ENCODE measurements at places on chromosomes 13 and 19.

GRCh38 chr13:72368031-72368430 is 359.4 kb downstream of the MZT1 start:
- no peak for DNase-seq

DNA sequence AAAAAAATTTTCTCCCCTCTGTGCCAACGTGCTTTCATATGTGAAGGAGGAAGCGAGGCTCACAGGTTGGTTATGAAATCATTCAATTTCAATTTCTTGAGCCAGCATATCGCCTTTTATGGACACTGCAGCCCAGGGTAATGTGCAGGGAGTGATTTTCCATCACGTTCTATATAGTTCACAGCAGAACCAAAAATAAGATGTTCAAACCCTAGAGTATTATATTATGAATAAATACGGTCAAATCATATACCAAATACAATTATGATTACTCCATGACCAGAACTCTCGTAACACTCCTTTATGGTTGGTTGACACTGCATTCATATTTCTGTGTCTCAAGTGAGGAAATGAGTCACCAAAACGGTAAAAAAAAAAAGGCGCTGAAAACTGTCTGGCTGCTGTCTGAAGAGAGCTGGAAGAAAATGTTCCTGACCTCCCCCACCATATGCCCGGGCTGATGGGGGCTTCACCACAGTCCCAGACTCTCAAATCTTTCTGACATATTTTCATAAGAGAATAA is 75.8 kb upstream of the UBAC2 start:
- no peak for DNase-seq

GRCh38 chr13:106297283-106297682 is 238.2 kb downstream of the EFNB2 start:
- DNase-seq = no peak

DNA sequence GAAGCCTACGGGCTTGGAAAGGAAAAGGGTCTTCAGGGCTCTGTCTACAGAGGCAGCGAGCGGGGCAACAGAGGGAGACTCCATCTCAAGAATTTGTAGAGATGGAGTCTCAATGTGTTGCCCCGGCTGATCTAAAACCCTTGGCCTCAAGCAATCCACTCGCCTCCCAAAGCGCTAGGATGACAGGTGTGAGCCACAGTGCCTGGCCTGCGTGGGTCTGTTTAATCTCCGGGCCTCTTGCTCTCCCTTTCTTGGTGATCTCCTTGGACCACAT is 8.1 kb downstream of the RPS9 start:
- no peak for DNase-seq

DNA sequence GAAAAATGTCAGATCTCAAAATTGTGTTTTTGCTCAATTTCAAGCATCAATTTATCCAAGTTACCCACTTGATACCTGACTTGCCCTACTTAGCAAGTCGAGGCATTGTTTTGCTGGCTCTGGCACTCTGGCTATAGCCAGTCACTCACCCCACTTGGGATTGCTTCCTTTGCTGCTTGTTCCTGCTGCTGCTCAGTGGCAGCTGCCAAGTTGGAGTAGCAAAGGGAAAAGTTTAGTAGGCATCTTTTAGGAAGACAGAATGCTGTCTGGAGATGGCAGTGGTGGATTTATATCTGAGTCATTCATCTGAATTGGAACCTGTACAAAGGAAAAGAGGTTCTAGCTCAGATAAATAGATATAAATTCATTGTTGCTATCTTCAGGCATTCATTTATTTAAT is 41.2 kb downstream of the PCCA start:
- DNase-seq = no peak

- DNase-seq = no peak
Observed at GRCh38 chr13:39528661-39528980, 74.4 kb downstream of the LHFPL6 start.

DNA sequence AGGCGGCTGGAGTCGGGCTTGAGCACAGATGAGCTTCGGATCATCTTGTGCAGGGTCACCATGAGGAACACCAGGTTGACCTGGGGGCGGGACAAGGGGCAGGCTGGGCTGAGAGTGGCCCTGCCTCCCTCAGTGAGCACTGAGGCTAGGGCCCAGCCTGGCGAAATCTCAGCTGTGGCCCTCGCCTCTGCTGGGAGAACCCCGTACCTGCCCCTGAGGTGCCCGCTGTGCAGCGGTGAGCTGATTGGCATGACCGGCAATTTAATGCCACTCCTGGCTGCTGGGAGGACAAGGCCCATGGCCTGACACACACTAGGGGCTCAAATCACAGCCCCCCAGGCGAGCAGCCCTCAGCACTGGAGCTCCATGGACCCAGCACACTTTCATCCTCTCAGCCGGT is 19.7 kb upstream of the ASF1B start:
- DNase-seq = no peak

GRCh38 chr19:48506138-48506733 is 5.4 kb downstream of the LMTK3 start:
- no peak for DNase-seq

DNA sequence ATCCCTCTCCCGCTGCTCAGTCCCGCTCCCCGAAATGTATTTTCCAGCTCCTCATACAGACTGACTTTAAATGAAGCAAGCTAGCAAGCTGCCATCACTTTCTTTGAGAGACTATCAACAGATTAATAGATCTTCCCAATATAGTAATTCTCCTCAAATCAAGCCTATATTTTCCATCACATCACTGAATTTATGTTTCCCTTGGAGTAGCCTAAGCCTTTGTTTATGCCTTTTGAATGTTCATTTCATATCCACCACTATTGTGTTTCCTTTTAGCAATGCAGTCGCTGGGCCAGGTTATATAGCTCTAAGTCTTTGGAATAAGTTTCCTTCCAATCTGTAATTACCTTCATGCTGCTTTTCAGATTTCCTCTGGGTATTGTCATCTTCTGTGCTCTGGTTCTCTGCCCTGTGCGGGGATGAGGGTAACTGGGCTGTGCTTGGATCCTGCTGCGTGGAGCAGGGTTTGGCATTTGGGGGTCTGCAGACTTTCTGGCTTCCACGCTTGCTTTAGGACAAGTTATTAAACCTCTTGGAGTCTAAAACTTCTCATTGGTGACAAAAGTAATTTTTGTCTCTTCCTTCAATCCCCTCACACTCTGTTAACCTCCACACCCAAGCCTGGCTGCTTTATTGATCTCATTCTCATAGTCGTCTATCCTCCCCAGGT is 256.9 kb downstream of the DLEU7 start:
- no peak for DNase-seq

Data from glutamatergic neuron (in vitro differentiated cells).